Lung microvascular endothelial cell (primary cell): ENCODE measurements at places on chromosomes 2 and 18. TPM values are rescaled to one million over a fixed set of nuclear protein-coding genes. Genes with fewer than 3 reads are reported as not detected.

Gene RAB27B
- total RNA-seq, result under 0.01 TPM in 1 of 2 replicates, not detected in the other

- no peak for DNase-seq
Observed at GRCh38 chr2:212730994-212731393, 192.4 kb upstream of the ERBB4 start.

Gene CNTNAP5
- total RNA-seq, result not detected in 2 replicates

DNA sequence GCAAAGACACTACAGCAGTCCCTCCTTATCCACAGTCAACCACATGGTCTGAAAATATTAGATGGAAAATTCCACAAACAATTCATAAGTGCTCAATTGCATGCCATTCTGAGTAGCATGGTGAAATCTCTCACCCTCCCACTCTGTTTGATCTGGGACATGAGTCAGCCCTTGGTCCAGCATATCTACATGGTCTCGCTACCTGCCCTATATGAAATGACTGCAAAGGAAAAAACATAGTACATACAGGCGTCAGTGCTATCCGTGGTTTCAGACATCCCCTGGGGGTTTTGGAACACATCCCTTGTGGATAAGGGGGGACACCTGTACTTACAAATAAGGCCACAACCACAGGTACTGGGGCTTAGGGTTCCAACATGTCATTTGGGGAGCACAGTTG, 73.7 kb downstream of the CABLES1 start:
- DNase-seq, result no peak

- no peak for DNase-seq
Observed at GRCh38 chr2:219078126-219078525, 17.4 kb upstream of the IHH start.

Gene ZAP70
- total RNA-seq, result under 0.01 TPM in 1 of 2 replicates, not detected in the other

DNA sequence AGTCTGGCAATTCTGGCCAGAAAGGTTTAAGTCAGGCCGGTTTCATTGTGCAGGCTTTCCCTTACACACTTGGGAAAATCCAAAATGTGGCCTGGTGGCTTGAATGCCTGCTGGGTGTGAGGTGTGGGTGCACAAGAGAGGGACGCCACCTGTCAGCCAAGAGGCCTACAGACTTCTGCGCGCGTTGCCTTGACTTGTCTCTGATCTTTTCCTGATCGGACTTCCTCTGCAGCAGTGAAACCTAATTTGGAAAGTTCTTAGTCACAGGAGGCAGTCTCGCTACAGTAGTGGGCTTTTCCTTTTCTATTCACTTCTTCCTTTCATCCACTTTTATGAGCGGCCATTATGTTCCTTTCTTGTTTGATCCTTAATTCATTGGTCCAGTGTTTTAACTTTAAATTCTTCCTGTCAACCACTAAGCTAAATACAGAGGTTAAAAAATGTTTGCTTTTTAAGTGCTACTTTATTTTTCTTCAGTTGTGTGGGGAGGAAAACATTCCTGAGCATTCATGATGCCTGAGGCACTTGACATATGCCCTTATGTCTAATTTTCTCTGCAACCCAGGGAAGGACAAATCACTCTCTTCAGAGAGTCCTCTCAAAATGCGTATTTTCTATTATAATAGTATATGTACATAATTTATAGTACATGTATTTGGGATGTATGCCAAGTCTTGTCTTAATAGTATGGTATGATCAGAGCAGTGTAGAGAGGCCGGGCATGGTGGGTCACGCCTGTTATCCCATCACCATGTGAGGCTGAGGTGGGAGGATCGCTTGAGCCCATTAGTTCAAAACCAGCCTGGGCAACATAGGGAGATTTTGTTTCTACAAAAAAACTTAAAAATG, 128.9 kb downstream of the WDSUB1 start:
- no peak for DNase-seq
